ENCODE measurements at places on chromosomes 3 and 15. TPM values are rescaled to one million over a fixed set of nuclear protein-coding genes. Genes with fewer than 3 reads are reported as not detected.

- no peak overlapping the region for H3K4me3 ChIP-seq
- no peaks in the 10 kb centered on the region for H3K4me1 ChIP-seq
- H3K27ac ChIP-seq: no peak overlapping the region
- H3K27me3 ChIP-seq: no peaks in the 10 kb centered on the region
- no peak for DNase-seq
These were observed 122.2 kb downstream of the RTP4 start for GRCh38 chr3:187490366-187490765.

DNA sequence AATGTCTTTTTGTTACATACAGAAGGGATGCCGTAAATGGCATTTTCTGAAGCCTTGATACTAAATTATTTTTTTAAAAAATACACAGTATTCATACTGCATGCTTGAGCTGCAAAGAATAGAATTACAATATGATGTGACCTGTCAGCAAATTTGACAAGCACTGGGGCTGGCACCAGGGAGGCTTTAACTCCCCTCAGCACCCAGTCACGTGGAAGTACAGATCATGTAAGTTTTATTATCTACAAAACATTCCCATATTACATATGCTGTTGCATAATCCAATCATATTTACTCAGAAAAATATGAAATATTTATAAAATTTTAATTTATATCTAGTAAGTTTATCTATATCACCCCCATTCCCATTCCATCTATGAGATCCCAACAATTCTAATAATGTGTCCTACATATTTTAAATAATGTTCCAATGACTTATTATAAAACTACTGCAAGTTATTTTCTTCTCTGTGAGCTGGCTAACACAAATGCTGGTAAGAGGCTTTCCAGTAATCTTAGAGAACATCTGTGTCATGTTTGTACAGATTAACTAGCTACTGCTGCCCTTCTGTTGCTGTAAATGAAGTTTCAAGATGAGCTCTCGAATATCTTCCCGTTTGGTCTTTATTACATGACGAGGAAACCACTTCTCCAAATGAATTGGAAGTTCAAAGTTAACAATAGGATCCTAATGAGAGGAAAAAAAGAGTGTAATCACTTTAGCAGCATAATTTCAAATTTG, 5.2 kb upstream of the IMPG2 start:
- no peaks in the 10 kb centered on the region for H3K4me1 ChIP-seq
- no peak overlapping the region for H3K27ac ChIP-seq
- no peak for DNase-seq

The GABRB3 gene
- total RNA-seq: 4.1 TPM

GRCh38 chr3:120428924-120429323, 21.9 kb downstream of the FSTL1 start:
- H3K4me1 ChIP-seq: peaks cover 100% of the 10 kb centered on the region
- H3K4me3 ChIP-seq: no peak overlapping the region
- H3K27ac ChIP-seq: peak overlapping the region; percentile 74
- H3K36me3 ChIP-seq: peaks cover 33% of the 10 kb centered on the region
- no peak for DNase-seq
- H3K27me3 ChIP-seq: no peaks in the 10 kb centered on the region

GRCh38 chr3:139597947-139598346, 58.4 kb upstream of the RBP1 start:
- no peak overlapping the region for H3K27ac ChIP-seq
- DNase-seq: peak; percentile 62
- no peak overlapping the region for H3K4me3 ChIP-seq
- no peaks in the 10 kb centered on the region for H3K27me3 ChIP-seq
- H3K36me3 ChIP-seq: no peaks in the 10 kb centered on the region

DNA sequence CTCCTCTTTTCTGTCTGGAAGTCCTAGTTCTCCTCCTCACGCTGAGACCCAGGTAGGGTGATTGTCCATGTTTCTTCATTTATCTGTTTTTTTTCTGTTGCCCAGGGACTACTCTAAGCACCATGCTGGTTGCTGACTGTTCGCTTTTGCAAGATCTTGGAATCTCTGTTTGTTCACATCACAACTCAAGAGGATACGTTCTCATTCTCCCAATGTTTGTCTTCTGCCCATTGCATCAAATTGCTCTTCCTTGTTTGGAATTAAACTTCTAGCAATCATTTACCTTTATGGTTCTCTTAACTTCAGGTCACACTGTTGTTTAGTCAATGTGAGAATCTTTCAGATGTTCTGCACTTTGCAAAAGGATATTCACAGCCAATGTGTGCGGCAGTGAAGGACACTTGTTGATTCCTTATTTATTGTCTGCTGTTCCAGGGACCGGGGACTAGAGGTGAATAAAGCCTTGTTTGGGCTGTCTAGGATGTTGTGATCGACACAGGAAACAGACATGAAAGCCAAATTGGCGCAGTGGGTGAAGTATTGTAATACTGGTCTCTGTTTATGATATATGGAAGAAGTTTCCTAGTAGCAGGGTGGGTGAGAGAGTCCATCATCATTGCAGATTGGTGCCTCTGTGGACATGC, 24.5 kb downstream of the LPP start:
- no peaks in the 10 kb centered on the region for H3K27me3 ChIP-seq
- H3K4me3 ChIP-seq: no peak overlapping the region
- peaks cover 99% of the 10 kb centered on the region for H3K4me1 ChIP-seq
- peaks cover 5% of the 10 kb centered on the region for H3K36me3 ChIP-seq
- DNase-seq: no peak
- peak overlapping the region; percentile 99 for H3K27ac ChIP-seq

DNA sequence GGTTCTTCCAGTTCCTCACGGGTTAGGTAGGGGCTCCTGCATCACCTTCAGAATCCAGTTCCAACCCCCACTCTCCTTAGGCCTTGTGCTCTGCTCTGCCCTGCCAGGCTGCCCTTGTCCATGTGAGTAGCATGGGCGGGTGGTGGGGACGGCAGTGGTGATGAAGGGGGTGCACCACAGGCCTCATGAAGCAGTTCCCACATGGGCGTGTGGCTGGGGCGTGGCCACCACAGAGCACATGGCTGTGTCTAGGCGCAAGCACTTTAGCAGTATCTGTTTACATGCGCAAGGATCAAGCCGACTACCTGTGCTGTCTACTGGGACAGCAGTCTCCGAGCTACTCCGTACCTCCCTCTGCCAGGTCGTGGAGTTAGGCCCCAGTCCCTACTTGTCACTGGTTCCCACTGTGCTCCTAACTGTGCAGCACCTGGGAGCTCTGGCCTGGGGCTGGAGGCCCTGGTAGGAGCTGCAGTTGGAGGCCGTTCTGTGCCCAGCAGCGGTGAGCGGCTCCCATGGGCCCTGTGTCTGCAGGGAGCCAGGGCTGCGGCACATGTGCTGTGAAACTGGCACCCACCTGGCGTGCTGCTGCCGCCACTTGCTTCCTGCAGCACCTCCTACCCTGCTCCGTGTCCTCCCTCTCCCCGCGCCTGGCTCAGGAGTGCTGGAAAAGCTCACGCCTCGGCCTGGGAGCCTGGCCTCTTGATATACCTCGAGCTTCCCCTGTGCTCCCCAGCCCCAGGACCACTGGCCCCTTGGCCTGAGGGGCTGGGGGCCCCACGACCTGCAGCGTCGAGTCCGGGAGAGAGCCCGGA, 53.5 kb downstream of the PLXNA1 start:
- H3K27me3 ChIP-seq: no peaks in the 10 kb centered on the region
- H3K4me3 ChIP-seq: no peak overlapping the region
- H3K4me1 ChIP-seq: no peaks in the 10 kb centered on the region
- peaks cover 3% of the 10 kb centered on the region for H3K36me3 ChIP-seq

- DNase-seq: no peak
- no peaks in the 10 kb centered on the region for H3K27me3 ChIP-seq
- peaks cover 33% of the 10 kb centered on the region for H3K4me1 ChIP-seq
- peak overlapping the region; percentile 60 for H3K27ac ChIP-seq
- H3K4me3 ChIP-seq: no peak overlapping the region
These were observed 20.2 kb downstream of the ATOSA start for GRCh38 chr15:52658955-52659354.

DNA sequence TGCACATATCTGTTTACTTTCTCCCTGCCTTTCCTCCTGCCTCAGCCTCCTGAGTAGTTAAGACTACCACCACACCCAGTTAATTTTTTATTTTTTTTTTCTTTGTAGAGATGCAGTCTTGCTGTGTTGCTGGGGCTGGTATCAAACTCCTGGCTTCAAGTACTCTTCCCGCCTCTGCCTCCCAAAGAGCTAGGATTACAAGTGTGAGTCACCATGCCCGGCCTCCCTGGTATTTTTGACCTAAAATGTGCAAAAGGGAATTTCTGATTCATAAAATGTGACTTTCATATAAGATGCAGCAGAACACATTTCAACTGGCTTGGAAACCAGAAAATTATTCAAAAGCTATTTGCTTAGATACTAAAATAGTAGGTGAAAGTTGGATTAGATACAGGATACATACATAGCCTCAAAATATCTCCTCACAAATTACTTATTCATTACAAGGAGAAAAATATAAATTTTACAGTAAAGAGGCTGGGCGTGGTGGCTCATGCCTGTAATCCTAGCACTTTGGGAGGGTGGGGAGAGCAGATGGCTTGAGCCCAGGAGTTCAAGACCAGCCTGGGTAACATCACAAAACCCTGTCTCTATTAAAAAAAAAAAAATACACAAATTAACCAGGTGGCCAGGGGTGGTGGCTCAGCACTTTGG, 32.0 kb downstream of the MAP4 start:
- H3K36me3 ChIP-seq: no peaks in the 10 kb centered on the region
- no peak for DNase-seq
- H3K27ac ChIP-seq: no peak overlapping the region
- H3K4me1 ChIP-seq: peaks cover 45% of the 10 kb centered on the region
- no peak overlapping the region for H3K4me3 ChIP-seq
- no peaks in the 10 kb centered on the region for H3K27me3 ChIP-seq

DNA sequence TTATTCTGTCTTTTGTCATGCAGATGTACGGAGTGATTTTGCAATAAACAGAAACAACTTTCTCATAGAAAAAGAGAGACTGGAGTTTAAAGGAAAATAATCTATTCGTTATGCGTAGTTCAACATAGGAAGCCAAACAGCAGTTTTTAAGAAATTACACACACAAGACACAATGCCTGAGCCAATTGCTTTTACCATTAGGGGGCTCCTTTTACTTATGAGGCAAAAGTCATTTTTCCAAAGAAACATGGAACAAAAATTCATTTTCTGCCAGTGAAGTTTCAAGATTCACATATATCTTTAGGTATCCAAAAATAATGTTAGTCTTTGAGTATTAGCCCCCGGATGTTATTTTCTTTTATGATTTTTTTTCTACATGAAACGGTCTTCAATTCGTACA, 10.7 kb downstream of the CNTN6 start:
- no peak overlapping the region for H3K4me3 ChIP-seq
- no peak for DNase-seq
- no peak overlapping the region for H3K27ac ChIP-seq
- H3K36me3 ChIP-seq: no peaks in the 10 kb centered on the region
- no peaks in the 10 kb centered on the region for H3K27me3 ChIP-seq

- no peak overlapping the region for H3K4me3 ChIP-seq
- no peak for DNase-seq
- no peaks in the 10 kb centered on the region for H3K4me1 ChIP-seq
These were observed 149.6 kb upstream of the TLE3 start for GRCh38 chr15:70247281-70247680.

The HIGD2B gene
- not detected for total RNA-seq

The PARP9 gene
- 23.1 TPM for total RNA-seq

- H3K27ac ChIP-seq: no peak overlapping the region
- DNase-seq: no peak
These were observed 301.9 kb downstream of the CACNA2D3 start for GRCh38 chr3:54424292-54424691.

The MORC1 gene
- total RNA-seq: not detected

DNA sequence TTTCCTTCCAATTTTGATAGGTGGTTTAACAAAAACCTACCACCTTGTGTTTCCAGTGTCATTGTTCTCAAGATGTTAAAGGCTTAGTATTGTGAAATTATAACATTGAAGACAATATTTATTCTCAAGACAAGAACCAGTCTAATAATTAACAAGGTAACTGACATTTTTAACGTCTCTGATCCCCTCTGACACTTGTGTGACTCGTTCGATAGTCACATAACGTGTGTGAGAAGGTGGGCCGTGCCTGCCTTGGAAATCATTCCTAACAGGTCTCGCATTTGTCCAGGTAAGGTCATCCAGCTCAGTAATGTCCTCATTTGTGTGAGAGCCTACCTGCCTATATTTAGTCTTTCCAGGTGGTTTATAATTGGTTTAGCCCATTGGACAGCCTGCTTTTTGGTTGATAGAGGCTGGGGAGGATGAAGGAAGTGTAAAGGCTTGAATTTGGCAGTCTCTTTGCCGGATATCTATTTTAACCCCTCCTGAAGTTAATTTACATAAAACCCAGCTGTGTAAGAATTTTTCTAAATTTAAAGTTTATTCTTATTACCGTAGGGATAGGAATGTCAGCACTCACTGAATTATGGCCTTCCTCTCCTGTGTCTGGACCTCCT, 94.4 kb downstream of the AKAP13 start:
- DNase-seq: no peak
- H3K27ac ChIP-seq: no peak overlapping the region
- H3K36me3 ChIP-seq: no peaks in the 10 kb centered on the region
- peaks cover 79% of the 10 kb centered on the region for H3K4me1 ChIP-seq

- H3K27me3 ChIP-seq: no peaks in the 10 kb centered on the region
- DNase-seq: no peak
- H3K4me3 ChIP-seq: no peak overlapping the region
- no peaks in the 10 kb centered on the region for H3K4me1 ChIP-seq
- no peaks in the 10 kb centered on the region for H3K36me3 ChIP-seq
- H3K27ac ChIP-seq: no peak overlapping the region
These were observed 669.5 kb downstream of the SQOR start for GRCh38 chr15:46304321-46304720.

DNA sequence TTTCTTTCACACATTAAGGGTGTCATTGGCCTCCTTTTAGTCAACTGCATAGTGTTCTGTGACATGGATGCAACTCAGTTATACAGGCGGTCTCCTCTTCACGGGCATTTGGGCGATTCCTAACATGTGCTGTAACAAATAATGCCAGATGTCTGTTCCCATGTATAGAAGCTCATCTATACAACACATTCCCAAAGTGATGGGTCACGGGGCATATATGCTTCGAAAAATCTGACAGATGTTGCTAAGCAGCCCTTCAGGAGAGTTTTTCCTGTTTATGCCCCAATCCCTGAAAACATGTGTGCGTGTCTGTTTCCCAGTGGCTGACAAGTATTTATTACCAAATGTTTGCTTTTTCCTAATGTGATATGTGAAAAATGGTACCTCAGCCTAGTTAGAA, 25.8 kb downstream of the LRRK1 start:
- H3K27ac ChIP-seq: no peak overlapping the region
- no peaks in the 10 kb centered on the region for H3K36me3 ChIP-seq
- H3K4me1 ChIP-seq: no peaks in the 10 kb centered on the region
- H3K4me3 ChIP-seq: no peak overlapping the region

The FGF7 gene
- total RNA-seq: 60.2 TPM
